ENCODE measurements at places on chromosomes 5 and 9.

DNA sequence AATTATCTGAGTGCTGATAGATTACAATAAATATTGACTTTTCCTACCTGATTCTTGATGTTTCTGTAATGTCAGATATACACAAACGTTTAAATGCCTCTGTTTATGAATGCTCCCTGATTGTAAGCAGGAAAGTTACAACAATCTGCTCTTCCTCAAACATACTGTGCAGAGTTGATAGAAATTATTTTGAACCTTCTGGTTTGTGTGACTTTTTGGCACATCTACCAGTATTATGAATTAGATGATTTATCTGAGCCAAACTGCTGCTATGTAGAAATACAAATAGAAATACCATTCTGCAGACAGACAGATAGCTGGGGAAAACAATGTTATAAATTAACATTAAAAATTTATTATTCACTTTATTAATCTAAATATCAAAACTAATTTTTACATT lies 113.0 kb downstream of the SLF1 start:
- no peak for DNase-seq

DNA sequence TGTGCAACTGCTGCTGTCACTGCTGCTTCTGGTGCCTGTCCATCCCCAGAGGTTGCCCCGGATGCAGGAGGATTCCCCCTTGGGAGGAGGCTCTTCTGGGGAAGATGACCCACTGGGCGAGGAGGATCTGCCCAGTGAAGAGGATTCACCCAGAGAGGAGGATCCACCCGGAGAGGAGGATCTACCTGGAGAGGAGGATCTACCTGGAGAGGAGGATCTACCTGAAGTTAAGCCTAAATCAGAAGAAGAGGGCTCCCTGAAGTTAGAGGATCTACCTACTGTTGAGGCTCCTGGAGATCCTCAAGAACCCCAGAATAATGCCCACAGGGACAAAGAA lies 265 bp downstream of the CA9 start:
- no peak for DNase-seq

DNA sequence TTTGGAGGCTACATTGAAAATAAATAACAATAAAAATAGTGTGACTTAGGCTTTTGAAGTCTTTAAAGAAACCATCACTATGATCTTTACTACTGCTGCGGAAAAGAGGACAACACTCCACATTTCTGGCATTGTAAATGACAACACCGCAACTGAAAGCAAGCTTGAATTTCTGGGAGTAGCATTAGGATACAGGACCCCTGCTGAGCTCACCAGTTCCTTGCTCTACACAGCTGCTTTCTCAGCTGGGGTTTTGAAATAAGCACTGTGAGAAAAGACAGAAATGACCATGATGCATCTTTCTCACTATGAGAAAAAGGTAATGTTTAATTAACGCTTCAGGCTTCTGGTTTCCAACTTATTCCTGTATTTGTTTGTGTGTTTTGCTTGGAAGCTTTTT lies 168.0 kb downstream of the TAF11L14 start:
- DNase-seq, result no peak

GRCh38 chr5:179822444-179822990 lies 1.8 kb downstream of the SQSTM1 start:
- DNase-seq, result no peak

GRCh38 chr5:115543365-115544042 lies 1.1 kb downstream of the FEM1C start:
- peak; percentile 23 for DNase-seq

DNA sequence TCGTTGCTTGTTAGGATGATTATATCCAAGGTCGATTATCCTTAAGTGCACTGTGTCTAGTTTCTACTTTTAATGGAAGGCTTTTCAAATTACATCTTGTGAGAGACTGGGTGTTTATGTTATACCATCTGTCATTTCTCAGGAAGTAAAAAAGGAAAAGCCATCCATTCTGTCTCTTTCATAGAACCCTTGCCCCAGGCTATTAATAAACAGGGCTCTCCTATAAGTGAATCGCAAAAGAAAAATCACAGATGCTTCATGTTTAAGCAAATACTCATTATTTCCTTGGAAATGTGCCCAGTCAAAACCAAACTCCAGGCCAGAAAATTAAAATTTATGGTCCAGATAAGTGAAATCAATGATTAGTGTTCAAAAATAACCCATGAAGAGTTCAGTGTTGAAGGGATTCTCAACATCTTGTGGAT lies 58.1 kb downstream of the STARD4 start:
- DNase-seq, result no peak

DNA sequence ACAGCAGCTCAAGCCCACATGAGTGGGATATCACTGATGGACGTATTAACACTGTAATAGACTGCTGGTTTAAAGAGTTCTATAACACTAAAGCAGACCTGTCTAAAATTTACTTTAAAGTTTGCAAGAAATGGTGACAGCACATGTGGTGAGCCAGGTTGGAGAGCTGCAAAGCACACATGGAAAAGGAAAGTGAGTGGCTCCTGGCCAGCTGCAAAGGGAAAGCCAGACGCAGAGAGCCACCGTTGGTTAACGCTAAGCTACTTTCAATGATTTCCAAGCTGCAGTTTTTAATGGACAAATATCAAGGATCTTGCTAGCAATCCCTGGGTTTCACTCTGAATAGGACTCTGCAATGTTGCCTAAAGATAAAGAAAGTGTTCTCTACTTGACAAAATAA lies 89.9 kb downstream of the CTNND2 start:
- no peak for DNase-seq

DNA sequence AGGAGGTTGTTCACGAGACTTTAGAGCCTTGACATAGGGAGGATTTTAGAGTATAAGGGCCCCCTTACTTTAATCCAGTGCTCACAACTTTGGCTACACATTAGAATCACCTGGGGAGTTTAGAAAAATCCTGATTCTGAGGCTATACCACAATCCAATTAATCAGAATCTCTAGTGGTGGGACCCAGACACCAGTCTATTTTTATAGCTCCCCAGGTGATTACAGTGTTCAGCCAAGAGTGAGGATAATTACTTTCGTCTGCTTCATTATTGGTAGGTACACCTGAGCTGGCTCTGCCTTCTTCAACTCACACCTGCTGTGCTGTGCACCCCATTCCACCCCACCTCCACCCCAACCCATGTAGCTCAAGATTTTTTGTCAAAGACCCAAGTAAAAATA lies 141.3 kb upstream of the EPB41L4A start:
- DNase-seq, result no peak

DNA sequence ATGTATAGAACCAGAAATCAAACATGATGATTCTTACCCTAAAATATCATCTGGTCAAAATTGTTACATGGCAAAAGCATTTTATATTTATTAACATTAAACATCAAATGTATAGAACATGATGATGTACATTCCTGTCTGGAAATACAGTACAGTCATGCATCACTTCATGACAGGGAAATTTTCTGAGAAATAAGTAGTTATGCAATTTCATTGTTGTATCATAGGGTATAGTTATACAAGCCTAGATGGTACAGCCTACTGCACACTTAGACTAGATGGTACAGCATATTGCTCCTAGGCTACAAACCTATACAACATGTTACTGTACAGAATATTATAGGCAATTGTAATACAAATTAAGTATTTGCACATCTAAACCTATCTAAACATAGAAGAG lies 64.6 kb upstream of the VCAN start:
- no peak for DNase-seq

GRCh38 chr9:26523577-26523976 lies 369.0 kb downstream of the CAAP1 start:
- no peak for DNase-seq

DNA sequence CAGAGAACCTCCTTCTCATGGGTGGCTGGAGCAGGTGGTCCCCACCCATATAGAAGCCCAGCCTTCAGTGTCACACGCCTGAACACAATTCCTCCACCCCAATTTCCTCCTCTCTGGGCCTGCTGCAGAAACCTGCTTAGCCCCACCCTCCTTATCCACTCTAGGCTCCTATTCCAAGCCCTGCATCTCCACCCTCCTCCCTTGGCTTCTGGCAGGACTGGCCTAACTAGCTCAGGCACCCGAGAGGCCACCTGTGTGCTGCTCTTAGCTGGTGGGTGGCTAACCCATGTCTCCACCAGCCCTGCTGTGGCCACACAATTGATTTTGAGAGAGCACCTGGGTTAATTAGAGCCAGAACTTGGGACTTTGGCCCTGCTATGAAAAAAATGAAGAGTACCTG lies 77.3 kb upstream of the ATP10B start:
- no peak for DNase-seq

GRCh38 chr5:56561-57290 lies 35.2 kb upstream of the PLEKHG4B start:
- DNase-seq, result no peak

DNA sequence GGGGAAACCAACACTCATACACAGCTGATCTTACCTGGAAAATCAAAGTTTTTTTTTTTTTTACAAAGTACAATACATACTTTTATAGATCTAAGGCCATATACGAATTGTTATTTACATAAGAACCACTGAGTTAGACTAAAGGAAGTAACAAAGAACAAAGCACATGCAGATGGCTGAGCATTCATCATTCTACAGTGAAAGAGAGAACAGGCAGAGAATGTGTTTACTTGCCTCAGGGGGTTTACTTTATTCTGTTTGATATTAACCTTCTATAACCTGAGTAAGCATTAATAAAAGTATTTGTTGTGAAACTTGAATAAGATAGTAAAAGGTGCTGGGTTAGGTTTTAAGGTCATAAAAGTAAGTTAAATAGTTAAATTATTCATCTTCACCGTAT lies 54.7 kb downstream of the SLC38A9 start:
- no peak for DNase-seq

DNA sequence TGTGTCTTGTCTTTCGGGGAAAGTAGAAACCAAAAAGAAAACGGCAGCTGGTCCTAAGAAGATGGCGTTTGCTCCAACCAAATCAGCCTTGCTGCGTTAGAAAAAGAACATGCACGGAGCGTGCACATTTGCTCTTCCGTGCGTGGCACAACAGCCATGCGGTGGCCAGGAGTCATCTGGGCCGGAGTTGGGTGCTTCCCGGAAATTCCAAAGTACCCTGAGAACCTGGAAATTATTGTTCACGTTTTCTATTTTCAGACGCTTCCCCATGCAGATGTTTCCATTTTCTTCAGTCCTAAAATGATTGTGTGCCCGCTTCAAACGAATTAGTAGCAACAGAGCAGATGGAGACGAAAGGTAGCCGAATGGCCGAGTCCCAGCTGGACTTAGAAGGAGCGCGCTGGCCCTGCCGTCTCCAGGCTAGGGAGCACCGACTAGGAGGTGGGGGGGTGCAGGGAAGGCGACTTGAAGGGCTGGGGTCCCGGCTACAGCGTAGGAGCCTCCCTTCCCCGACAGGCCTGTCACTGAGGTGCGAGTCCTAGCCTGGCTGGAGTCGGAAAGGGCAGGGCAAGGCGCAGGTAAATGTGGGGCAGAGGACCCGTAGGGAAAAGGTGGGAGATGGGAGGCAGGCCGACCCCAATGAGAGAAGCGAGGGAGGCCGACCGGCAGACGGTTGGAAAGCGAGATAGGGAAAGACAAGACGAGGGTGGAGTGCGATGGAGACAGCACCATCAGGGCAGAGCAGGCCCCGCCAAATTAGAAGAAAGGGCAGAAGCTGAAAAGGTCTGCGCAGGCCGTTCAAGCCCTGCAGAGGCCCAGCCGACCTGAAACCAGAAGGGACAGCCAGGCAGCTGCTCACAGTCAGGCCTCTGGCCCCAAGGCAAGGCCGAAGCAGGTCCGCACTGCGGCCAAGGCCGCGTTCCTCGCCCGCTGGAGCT lies 1.4 kb downstream of the BARX1 start:
- no peak for DNase-seq

GRCh38 chr5:56269216-56269927 lies 36.2 kb upstream of the ANKRD55 start:
- peak; percentile 31 for DNase-seq

DNA sequence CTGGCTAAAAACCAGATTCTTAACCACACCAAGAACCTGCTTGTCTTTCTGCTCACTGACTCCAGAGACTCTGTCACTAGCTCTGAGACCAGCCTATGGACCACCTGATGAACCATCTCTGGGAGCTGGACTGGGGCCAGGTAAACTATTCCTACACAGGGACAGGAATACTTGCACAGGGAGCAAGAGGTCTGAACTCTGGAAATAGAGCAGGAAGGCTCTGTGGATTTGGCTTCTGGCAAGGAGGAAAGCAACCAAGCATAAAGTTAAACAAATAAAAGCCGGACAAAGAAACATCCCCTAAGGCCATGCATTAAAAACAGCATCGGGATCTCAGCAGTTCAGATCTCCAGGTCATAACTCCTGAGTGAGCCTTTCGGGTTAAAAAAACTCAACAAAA lies 5.6 kb upstream of the SPARC start:
- DNase-seq, result no peak

GRCh38 chr9:114776683-114777399 lies 29.0 kb downstream of the TNFSF15 start:
- no peak for DNase-seq

DNA sequence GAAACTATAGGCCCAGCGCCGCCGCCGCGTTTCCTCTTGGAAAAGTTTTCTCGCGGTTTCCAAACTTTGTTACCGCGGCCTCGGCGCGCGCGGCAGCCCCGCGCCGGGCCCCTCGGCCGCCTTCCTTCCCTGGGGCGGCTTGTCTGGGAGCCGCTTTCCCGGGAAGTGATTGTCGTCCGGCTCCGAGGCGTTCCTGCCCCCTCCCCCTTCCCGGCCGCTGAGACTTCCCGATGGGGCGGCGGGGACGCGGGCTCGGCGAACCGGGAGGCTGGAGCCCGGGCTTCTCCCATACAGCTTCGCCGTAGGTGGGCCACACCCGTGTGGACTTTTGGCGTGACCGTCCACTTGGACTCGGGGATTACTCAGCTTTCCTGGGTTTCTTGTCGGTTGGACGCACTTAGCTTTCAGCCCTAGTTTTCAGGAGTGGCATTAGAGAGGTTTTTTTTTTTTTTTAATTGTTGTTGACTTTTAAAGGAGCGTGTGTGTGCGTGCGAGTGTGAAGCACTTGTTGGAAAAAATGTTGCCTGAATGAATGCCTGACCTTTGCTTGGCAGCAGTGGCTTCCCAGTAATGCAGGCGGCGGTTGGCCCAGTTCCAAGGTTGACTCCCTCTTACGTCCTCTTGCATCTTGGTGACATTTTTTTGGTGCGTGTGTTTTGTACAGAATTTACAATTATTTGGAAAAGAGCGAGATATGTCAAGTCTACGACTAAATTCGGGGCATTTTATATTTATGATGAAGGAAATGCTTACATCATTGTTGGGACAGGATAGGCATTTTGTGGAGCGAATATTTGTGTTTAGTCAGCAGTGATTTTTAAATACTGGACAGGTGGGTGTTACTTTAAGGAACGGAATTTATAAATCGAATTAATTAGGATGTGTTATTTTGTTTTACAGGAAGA lies 821 bp downstream of the CTNNA1 start:
- peak; percentile 82 for DNase-seq

Measured in hepatic stellate cell (primary cell).